ENCODE measurements at places on chromosomes 13 and 19.

- no peak for DNase-seq
These were observed 24.6 kb downstream of the FLT1 start for GRCh38 chr13:28470296-28470695.

DNA sequence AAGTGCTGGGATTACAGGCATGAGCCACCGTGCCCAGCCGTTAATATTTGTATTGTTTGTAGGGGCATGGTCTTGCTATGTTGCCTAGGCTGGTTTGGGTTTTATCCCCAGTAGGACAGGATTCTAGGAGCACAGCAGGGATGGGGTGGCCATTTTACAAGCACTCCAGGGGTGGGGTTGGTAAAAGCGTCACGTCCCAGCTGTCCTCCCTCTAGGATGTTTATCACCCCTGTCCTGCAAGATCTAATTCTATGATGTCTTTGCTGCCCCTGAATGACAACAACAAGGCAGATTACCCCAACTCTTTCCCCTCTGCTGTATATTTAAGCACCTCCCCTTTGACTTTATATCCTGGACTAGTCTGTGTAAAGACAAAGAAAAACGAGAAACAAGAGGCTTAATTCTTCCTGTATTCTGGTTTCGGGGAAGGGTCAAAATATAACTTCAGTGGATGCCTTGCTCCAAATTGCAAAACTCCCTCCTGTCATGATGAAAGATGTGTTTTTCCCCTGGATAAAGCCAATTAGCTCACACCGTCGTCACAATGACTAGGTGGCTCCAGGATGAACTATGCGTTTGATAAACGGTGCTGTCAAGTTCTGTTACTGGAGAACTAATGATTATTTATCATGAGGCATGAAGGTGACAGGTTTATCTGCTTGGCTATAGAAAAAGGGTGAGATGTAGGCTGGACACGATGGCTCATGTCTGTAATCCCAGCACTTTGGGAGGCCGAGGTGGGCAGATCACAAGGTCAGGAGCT is 27.8 kb upstream of the OR1M1 start:
- DNase-seq: no peak

- DNase-seq: no peak
These were observed 72.3 kb downstream of the GPR12 start for GRCh38 chr13:26688286-26688685.

GRCh38 chr13:20498659-20499058 is 27.0 kb downstream of the CRYL1 start:
- DNase-seq: no peak

DNA sequence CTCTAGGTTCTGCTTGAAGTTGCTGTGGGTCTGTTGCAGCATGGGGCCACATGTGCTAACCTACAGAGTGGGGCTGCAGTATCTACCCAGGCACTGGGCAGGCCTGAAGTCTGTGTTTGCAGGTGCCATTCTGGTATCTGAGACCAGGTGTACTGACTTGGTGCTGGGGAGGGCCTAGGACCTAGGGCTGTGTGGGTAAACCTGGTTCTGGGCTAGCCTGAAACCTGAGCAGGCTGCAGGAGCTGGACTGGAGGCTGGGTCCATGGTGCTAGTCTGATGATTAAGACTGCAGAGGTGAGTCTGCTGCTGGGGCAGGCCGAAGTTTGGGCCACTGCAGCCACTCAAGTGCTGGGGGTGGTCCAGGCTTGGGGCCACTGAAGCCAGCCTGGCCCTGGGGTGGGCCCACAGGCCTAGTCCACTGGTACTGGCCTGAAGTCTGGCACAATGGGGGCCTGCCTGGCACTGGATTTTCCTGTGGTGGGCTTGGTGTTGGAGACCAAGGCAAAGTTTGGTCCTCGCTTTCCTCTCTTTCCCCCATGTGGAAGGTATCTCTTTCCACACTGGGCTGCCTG is 310.6 kb downstream of the NDFIP2 start:
- DNase-seq: no peak

- no peak for DNase-seq
These were observed 373.2 kb downstream of the PCDH17 start for GRCh38 chr13:58004751-58005150.

DNA sequence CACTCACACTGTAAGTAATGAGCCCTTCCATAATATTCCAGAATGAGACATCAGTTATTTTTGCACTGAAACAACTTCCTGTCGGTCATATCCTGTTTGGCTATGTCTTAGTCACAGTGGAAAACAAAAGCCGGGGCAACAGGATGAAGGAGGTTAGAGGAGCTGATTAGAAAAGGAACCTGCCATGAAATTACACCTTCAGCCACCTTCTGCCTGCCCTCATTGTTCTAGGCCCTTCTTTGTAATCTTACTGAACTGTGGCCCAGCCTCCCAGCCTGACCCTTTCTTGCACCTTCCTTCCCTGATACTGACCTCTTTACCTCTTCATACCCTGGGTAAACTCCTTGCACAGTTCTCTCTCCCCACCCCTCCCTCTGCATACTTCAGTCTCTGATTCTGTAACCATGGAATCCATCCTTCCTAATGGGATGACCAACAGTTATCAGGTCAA is 67.3 kb downstream of the DOCK9 start:
- peak; percentile 32 for DNase-seq

GRCh38 chr13:42549552-42549936 is 24.4 kb upstream of the TNFSF11 start:
- no peak for DNase-seq

- DNase-seq: no peak
These were observed 8.5 kb downstream of the SOX21 start for GRCh38 chr13:94703721-94704314.

GRCh38 chr19:29263305-29264135 is 50.6 kb upstream of the UQCRFS1 start:
- DNase-seq: peak; percentile 36

DNA sequence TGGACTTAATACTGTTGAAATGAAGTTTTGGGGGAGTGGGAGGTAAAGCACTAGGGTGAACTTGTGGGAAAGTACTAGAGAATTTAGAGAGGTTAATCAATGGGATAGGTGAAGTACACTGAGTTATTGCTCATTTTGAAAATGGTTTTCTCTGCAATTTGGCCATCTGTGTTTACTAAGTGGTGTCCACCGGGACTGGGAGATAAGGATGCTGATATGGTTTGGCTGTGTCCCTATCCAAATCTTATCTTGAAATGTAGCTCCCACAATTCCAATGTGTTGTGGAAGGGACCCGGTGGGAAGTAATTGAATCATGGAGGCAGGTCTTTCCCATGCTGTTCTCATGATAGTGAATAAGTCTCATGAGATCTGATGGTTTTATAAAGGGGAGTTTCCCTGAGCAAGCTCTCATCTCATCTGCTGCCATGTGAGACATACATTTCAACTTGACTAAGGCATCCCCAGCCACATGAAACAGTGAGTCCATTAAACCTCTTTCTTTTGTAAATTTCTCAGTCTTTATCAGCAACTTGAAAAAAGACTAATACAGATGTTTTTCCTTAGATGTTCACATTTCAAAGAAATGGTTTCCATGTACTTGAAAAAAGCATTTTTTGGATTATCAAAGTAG is 1569.4 kb upstream of the PRR20A start:
- no peak for DNase-seq

GRCh38 chr13:68923995-68924394 is 1183.6 kb upstream of the ATXN8OS start:
- DNase-seq: no peak

- DNase-seq: no peak
These were observed 8.0 kb upstream of the CCER2 start for GRCh38 chr19:38919837-38920601.

DNA sequence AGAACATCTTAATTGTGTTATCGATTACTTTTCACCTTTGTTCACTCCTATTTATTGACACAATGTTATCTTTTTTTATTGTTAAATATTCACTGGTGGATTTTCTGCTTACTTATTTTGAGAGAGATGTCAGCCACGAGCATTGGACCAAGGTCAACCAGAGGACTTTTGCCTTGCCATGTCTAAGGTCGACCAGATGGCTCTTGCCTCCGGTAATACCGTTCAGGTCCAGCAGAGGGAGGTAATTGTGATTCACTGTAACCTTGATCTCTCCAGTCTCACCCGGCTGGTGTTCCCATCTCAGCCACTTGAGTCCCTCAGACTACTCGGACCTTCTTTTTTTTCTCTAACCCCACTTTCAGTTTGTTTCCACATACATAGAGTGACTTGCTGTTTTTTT is 1438.1 kb downstream of the UQCRFS1 start:
- peak; percentile 42 for DNase-seq

- DNase-seq: no peak
These were observed 33.7 kb upstream of the ZSCAN5A start for GRCh38 chr19:56348289-56348877.

DNA sequence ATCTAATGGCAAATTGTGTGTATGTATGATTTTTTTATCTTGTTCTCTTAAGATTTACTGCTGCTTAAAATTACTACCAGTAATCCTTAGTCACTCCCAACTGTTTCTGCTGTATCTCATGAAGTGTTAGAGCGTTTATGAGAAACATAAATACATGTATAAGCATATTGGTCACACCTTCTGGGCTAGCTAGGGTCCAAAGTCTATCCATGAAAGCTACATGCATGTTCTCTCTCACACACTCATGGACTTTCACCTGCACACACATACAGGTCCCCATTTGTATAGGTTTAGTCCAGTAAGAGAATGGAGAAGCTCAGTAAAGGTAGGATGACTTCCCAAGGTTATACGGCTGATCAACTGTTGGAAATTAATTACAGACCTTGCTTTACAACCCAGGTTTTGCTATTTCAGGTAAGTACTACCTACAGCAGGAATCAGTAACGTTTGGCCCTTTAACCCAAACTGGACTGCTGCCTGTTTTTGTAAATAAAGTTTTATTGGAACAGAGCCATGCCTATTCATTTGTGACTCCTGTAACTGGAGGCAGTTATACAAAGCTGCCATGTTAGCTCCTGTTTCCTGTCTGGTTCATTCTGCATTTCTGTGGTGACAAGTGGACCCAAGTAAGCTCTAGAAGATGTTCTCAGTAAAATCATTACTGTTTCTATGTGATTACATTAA is 15.3 kb downstream of the METTL21C start:
- no peak for DNase-seq

GRCh38 chr13:39968646-39969475 is 313.4 kb downstream of the COG6 start:
- DNase-seq: no peak

DNA sequence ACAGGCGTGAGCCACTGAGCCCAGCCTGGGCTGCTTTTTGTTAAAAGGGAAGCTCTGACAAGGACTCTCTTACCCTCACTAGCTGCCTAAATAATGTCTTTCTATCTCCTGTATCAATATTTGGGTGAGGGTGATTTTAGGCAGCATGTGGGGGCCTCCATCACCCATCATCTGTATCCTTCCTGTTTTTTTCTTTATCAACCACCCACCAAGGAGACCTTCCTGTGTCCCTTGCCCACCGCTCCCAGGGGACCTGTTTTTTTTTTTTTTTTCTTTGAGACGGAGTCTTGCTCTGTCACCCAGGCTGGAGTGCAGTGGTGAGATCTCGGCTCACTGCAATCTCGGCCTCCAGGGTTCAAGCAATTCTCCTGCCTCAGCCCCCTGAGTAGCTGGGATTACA is 5.4 kb upstream of the NDUFB7 start:
- no peak for DNase-seq

GRCh38 chr13:110593430-110594130 is 21.8 kb upstream of the NAXD start:
- DNase-seq: peak; percentile 62

DNA sequence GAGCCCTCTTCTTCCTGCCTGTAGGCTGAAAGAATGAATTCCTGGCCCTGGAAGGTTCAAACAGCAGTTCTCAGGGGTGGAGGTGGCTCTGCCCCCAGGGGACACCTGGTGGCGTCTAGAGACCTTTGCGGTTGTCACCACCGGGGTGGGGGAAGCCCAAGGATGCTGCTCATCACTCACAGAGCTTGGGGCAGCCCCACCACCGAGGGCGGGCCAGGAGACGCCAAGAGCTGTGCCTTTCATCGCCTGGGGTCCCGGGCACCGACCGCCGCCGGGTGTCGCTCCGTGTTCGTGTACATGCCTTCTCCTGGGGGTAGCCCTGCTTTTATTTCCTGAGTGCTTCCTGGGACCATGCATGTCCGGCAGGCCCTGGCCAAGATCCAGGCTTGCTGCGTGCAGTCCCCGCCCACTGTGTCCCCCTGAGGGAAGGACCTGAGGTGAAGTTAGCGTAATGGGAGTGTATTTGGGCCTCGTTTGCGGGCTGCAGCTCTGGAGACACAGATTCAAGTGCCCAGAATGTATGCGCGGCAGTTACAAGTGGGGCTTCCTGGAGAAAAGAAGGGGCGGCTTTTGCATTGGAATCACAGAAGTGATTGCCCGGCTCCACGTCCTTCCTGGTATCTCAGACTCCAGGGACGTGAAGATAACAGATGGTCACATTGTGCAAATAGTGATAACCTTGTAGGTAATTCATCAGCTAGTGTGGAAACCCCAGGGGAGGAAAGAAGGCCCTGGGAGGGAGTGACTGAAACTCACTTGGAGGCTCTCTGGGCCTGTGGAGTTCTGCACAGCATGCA is 7.8 kb downstream of the DOT1L start:
- no peak for DNase-seq

- DNase-seq: no peak
These were observed 161.6 kb downstream of the PAN3 start for GRCh38 chr13:28299916-28300315.

DNA sequence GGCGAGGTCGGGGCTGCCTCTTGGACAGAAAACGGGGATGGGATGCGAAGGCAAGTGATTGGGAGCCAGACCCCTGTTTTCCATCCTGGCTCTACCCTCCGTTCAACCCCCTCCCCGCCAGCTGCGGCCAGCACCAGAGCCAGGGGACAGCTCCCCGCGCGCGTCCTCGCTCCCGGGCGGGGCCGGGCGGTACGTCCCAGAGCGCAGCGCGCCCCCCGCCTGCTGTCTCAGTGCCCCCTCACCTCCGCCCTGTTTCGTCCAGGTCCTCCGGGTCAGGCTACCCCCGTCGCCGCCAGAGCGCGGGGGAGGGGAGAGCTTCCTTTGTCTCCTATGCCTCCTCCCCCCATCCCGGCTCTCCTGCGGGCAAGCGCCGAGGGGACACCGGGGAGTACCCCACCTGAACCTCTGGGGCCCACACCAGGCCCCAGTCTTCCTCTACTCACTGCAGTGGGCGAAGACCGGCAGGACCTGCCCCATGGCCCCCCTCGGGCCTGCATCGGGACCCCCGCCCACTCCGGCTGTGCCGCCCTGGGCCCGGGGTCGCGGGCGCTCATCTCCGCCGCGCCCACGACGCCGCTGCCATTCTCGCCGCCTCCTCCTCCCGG is 396 bp downstream of the RTN2 start:
- DNase-seq: no peak

- DNase-seq: no peak
These were observed 62.1 kb downstream of the ARHGEF7 start for GRCh38 chr13:111177081-111177711.

Data from ACHN (cell line).